ENCODE measurements at places on chromosomes 2 and 18.

GRCh38 chr2:58710795-58711279 lies 469.7 kb upstream of the FANCL start:
- DNase-seq: no peak

DNA sequence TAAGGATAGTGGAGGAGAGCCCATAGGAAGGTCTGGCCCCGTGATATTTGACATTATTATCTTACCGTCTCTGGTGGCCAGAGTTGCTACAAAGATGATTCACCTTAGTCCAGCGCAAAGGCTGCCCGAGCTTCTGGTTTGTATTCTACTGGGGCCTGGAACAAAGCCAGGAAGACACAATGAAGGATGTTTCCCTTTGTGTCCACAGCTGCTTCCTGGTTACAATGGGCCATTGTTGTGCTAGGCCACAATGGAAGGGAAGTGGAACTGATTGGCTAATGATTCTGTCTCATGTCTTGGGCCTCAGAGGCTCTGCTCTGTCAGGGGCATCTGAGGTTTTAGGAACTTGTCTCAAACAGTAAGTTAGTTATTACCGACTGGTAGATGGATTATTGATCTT lies 132.2 kb downstream of the TDRD15 start:
- DNase-seq: peak; percentile 25

- DNase-seq: peak; percentile 73
These were observed at the start of gene DNPEP for GRCh38 chr2:219387306-219388120. Gene DNPEP, minus strand, starts transcription at chr2:219387912. Its CDS starts 118 bp downstream, at chr2:219387794.

GRCh38 chr2:239908308-239908707 lies 116.8 kb downstream of the NDUFA10 start:
- no peak for DNase-seq

DNA sequence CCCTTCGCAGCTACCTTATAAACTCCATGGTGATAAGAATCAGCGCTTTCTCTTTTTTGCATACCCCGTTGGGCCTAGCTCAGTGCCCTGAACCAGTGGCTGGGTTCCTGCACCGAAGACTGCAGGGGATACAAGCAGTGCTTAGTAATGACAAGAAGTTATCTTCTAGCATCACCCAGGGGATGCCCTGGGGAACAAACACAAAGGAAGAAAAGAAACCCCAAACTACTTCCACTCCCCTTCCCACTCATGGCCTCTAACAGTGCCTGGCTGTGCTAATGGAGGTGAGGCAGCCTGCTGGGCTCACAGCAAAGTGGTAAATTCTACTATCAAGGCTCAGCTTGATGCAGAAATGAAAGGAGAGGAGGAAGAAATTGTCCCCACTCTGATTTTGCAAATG lies 314.7 kb downstream of the TXNL1 start:
- no peak for DNase-seq

- no peak for DNase-seq
These were observed 317.8 kb downstream of the MBD2 start for GRCh38 chr18:53906681-53907080.

- DNase-seq: no peak
These were observed 72.4 kb downstream of the MYCN start for GRCh38 chr2:16012626-16013358.

DNA sequence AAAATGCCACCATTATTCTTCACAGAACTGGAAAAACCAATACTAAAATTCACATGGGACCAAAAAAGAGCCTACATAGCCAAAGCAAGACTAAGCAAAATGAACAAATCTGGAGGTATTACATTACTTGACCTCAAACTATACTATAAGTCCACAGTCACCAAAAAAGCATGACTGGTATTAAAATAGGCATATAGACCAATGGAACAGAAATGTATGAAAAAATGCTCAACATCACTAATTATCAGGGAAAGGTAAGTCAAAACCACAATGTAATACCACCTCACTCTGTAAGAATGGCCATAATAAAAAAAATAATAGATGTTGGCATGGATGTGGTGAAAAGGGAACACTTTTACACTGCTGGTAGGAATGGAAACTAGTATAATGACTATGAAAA lies 158.6 kb downstream of the CDH2 start:
- DNase-seq: no peak

DNA sequence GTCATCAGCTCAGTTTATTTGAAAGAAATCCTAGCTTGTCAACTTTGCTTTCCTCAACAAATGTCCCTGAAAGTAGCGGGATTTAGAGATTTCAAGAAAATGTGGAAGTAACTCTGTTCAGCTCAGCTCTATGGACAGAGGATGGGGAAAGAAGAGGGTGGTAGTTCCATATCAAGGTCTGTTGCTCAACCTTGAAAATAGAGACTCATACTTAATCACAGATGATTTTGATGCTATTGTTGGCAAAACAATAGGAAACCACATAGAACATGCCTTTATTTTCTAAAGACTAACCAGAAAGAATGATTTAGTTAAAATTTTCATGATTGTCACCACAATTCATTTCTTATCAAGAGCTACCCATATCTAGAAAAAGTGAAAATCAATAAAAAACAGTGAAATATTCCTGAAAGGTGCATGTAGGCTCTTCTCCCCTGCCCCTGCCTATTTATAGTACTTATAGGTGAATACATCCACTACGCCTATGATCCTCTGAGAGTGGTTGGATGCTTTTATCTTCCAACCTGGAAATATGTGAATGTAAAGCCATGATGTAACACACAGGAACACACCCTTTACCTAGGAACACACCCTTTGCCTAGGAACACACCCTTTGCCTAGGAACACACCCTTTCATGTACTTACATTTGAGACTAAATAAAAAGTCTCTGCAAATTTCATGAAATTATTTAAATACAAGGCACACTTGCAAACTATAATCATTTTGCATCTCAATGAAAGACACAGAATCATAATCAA lies 65.8 kb downstream of the ETAA1 start:
- no peak for DNase-seq
